ENCODE measurements at places on chromosomes 3 and 15.
A peak's percentile ranks its signal among the peaks of the same experiment; 100 is the strongest.

- no peaks in the 10 kb centered on the region for H3K4me1 ChIP-seq
- no peak overlapping the region for H3K27ac ChIP-seq
- DNase-seq, result no peak
- no peaks in the 10 kb centered on the region for H3K36me3 ChIP-seq
- H3K27me3 ChIP-seq, result no peaks in the 10 kb centered on the region
- H3K4me3 ChIP-seq, result no peak overlapping the region
Observed at GRCh38 chr15:50278496-50278895, 13.0 kb upstream of the HDC start.

- no peak overlapping the region for H3K27ac ChIP-seq
- no peak overlapping the region for H3K4me3 ChIP-seq
- no peaks in the 10 kb centered on the region for H3K4me1 ChIP-seq
- no peaks in the 10 kb centered on the region for H3K27me3 ChIP-seq
- no peaks in the 10 kb centered on the region for H3K36me3 ChIP-seq
Observed at GRCh38 chr3:53293867-53294266, 38.0 kb upstream of the TKT start.

DNA sequence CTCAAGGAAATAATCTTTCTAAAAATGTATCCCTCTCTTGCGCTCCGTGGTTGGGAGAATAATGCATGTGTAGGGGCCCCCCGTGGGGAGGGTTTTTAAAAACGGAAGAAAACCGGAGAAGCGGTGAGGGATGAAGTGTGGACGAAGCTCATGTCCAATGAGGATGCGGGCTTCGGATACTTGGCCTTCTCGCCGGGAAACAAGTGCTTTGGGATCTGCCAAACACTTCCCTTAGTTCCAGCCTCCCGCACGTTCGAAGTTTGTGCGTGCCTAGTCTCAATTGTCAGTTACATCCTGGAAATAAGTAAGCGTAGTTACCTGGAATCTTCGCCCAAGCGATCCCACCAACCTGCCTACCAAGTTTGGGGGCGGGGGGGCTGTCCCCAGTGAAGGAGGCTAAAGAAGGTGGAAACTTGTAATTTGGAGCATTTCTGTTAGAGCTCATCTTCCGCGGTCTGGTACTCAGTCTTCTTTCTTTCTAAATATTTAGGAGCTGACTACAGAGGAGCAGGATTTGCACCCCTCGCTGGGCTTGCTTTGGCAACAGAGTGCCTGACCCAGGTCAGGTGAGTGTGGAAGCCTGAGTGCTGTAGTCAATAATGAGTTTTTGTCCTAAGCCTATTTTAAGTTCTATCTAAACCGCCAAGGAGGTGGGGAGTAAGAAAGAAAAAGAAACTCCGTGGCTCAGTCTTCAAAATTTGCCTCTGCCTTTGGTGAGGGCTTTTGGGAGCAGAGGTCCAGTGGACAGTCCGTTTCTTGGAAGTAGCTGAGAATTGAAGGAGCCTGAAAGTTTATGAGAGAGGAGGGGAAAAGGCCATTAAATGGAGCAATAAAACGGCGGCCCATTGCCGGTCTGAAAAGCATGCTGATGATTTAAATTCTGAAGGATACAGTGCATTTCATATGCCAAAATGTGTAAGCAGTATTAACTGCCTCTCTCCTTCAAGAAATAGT lies 1.1 kb downstream of the ITPR1 start:
- H3K36me3 ChIP-seq, result no peaks in the 10 kb centered on the region
- peak overlapping the region; percentile 80 for H3K4me3 ChIP-seq
- no peak overlapping the region for H3K27ac ChIP-seq
- no peak for DNase-seq
- no peaks in the 10 kb centered on the region for H3K4me1 ChIP-seq
- no peaks in the 10 kb centered on the region for H3K27me3 ChIP-seq

DNA sequence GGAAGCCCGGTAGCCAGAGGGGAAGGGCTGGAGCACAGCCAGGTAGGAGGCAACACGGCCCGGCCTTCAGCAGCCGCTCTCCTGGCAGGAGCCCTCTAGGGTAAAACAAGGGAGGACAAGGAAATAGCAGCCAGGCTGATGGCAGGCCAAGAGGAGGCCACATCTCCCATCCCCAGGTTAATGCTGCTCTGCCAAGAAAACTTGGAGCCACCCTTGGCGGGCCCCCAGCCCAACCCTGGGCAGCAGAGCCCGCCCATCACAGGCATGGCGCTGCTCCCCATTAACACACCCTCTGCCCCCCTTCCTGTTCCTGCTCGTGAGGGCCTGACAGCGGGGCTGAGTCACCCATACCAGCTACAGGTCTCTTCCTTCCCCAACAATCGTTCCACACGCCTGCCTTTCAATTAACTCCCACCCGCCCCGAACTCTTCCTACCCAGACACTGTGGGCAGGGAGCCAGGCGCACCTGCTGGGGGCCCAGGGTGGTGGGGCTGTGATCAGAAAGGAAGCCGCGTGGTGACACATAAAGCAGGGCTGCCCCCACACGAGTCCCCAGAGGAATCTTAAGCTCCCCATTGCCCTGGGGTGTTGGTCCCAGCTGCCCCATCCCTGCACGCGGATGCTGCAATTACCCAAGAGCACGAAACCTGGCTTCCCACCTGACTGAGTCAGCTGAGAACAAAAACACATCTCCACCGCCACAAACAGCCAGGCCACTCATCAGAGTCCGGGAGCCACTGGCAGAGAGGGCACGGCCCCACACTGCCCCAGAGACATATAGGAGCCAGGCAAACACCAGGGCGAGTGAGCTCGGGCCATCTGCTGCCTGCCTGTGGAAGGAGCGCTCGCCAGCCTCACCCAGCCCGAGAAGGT lies at the start of gene C15orf62:
TSS of gene C15orf62 (plus strand) at position 707 of the 873 bp plus-strand sequence. CDS start 516 bp downstream, outside the sequence.
- H3K27me3 ChIP-seq, result no peaks in the 10 kb centered on the region
- H3K27ac ChIP-seq, result peak within 1 kb of the TSS; percentile 33
- H3K36me3 ChIP-seq, result peaks cover 14% of the 10 kb centered on the region

DNA sequence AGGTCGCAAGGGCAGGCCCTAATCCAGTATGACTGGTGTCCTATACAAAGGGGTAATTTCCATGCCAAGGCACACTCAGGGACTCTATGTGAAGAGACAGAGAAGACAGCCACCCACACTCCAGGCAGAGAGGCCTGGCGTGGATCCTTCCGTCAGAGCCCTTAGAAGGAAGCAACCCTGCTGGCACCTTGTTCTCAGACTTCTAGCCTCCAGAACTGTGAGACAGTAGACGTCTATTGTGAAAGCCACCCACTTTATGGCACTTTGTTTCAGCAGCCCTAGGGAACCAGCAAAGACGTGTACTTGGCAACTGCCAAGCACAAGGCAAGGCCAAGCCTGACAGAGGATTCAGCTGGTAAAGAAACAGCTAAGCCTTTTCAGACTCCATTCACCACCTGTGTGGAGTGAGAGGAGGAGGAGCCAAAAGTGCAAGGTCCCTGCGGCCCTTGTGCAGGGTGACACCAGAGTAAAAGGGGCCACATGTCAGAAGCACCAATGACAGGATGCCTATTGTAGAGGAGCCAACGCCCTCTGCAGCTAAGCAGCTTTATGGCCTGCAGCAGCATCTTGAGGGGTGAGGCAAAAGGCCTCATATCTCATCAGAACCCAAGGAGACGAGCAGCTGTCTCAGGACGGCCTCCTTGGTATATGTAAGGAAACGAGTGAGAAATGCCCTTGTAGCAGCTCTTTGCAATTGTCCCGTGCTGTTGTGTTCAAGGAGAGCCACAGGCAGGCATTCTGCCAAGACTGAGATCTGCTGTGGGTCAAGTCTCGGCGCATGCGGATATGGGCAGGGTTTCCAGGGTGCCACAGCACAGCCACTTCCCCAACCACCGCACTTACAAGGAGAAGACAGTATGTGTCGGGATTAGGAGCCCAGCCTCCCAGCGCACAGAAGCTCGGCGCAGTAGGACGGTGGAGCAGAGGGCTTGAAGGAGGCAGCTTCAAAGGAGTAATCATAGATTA lies 121.5 kb upstream of the LIPC start:
- H3K36me3 ChIP-seq, result no peaks in the 10 kb centered on the region
- H3K27ac ChIP-seq, result no peak overlapping the region
- no peaks in the 10 kb centered on the region for H3K27me3 ChIP-seq
- H3K4me3 ChIP-seq, result no peak overlapping the region

DNA sequence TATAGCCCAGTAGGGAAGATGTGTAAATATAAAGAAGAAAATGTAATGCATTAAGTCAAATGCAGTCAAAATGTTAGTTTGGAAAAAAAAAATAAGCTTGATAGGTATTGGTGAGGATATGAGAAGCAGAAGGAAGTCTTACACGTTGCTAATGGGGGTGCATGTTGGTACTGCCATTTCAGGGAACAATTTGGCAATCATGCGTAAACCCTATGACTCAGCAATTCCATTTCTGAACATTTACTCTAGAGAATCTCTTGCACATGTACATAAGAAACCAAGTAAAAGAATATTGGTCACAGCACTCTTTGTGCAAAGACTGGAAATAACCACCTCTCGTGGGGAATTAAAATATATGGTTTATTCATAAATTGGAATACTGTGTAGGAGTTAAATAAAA lies 35.5 kb upstream of the TIMP4 start:
- H3K4me3 ChIP-seq, result no peak overlapping the region
- H3K27me3 ChIP-seq, result no peaks in the 10 kb centered on the region
- H3K27ac ChIP-seq, result no peak overlapping the region
- peaks cover 2% of the 10 kb centered on the region for H3K4me1 ChIP-seq
- DNase-seq, result no peak
- no peaks in the 10 kb centered on the region for H3K36me3 ChIP-seq

GRCh38 chr3:53147903-53148400 lies 13.1 kb upstream of the PRKCD start:
- H3K36me3 ChIP-seq, result no peaks in the 10 kb centered on the region
- no peaks in the 10 kb centered on the region for H3K27me3 ChIP-seq
- DNase-seq, result no peak
- no peak overlapping the region for H3K4me3 ChIP-seq

DNA sequence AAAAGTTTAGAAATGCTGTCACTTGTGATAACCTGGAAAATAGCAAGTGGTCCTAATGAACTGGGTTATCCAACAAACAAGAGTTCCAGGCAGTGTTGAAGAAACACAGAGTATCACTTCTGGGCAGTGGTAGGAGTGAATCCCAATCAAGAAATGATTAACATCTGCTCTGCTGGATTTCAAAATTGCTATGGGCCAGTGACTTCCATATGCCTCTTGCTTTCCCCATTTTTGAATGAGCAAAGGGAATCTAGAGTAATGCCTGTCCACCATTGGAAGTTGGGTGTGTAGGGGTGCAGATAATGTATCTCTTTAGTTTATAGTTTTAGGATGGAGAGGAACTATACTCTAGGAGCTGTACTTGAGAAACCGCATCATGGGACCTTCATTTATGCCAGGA lies 236.5 kb downstream of the RPLP1 start:
- H3K36me3 ChIP-seq, result no peaks in the 10 kb centered on the region
- H3K4me1 ChIP-seq, result no peaks in the 10 kb centered on the region
- no peaks in the 10 kb centered on the region for H3K27me3 ChIP-seq
- no peak overlapping the region for H3K4me3 ChIP-seq

DNA sequence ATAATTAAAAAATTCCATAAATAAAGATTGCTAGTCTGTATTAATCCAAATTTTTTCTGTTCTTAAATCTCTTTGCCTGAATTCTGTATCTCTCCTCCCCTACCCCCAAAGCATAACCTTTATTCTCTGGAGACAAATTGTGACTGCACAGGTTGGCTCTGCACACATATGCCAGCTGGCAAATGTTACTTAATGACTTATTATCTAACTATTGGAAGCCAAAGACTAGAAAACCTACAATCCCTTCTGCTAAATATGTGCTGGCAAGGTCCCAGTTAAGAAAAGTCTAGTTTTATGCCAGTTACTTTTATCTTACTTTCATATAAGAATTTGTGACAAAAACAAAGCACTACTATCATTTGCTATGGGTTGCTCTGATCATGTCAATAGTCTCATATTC lies 569.3 kb downstream of the MECOM start:
- no peak for DNase-seq
- no peaks in the 10 kb centered on the region for H3K27me3 ChIP-seq

DNA sequence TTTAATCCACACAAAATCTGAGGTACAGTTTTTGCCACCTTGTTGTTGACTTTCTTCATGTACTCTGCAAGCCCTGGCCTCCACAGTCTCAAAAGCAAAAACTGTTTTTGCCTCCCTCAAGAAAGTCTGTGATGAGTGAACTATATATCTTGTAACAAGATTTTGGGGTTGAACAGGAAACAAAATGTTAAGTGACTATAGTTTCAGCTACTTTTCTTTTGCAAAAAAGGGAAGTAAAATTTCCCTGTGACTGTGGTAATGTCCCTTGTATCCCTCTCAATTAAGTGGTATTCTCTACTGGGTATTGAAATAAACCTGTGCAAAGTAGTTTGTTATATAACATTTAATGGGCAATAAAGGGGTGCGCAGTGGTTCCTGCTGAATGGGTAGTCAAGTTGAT lies 21.3 kb upstream of the SCAANT1 start:
- no peaks in the 10 kb centered on the region for H3K36me3 ChIP-seq
- no peaks in the 10 kb centered on the region for H3K27me3 ChIP-seq
- H3K27ac ChIP-seq, result no peak overlapping the region

DNA sequence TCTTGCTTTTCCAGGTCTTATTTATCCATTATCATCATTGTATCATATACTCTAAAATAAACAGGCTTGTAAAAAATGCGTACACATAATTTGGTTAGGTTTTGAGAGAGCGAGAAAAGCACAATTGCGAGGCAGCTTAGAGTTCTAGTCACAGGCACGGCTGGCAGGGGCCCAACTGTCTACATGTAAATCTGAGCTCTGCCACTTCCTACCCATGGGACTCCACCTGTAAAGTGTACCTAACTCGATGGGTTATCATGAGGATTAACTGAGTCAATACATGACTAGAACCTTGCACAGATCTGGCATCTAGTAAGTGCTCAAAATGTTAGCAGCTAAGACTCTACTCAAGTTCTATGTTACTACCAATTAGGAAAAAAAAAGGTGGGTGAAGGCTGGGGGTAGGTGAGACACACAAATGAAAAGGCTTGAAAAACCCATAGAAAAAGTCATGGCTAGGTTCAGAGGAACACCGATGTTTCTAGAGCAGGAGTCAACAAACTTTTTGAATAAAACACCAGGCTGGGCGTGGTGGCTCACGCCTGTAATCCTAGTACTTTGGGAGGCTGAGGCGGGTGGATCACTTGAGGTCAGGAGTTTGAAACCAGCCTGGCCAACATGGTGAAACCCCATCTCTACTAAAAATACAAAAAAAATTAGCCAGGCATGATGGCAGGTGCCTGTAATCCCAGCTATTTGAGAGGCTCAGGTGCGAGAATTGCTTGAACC lies 36.2 kb downstream of the GLB1 start:
- H3K4me1 ChIP-seq, result no peaks in the 10 kb centered on the region
- no peak for DNase-seq
- no peak overlapping the region for H3K4me3 ChIP-seq

All from pancreas (tissue), 10 donors.